ENCODE measurements at places on chromosomes 2 and 18. TPM values are rescaled to one million over a fixed set of nuclear protein-coding genes. Genes with fewer than 3 reads are reported as not detected.

The BCL11A gene
- not detected for total RNA-seq

The RAMP1 gene
- total RNA-seq: 52.3 TPM

The G6PC2 gene
- not detected for total RNA-seq

The RAB10 gene
- 83.8 TPM for total RNA-seq

The ABCB11 gene
- not detected for total RNA-seq

The BOK gene
- total RNA-seq: 15.5 TPM

The RANBP2 gene
- 91.8 TPM for total RNA-seq

The GPR45 gene
- total RNA-seq: not detected
